Pons (tissue), 1 donor: ENCODE measurements at places on chromosomes 11 and 22.

- DNase-seq, result no peak
Observed at GRCh38 chr11:82967381-82967780, 65.8 kb downstream of the DDIAS start.

DNA sequence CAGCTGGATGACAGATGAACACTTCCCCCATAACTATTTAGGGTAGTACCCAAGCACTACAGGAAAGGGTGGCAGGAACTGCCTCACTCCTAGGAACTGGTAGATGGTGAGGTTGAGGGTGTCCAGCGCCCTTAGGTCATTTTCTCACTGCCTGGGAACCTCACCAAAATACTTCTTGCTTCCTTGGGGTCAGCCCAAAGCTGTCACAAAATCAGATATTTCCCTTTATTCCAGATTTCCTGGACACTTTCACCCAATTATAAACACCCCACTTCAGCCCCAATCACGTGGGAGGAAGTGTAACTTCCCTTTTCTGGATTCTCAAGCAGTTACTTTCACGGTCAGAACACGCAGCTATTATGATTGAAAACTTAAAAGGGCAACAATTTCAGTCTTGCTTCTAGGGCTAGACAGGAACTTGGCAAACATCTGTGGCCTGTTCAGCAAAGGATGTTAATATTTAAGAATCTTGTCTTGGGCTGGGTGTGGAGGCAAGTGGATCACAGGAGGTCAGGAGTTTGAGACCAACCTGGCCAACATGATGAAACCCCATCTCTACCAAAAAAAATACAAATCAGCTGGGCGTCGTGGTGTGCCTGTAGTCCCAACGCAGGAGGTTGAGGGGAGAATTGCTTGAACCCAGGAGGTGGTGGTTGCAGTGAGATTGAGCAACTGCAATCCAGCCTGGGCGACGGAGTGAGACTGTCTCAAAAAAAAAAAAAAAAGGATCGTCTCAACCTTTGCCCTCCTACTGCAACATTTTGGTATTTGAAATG lies 4.0 kb downstream of the FTH1 start:
- peak; percentile 80 for DNase-seq

GRCh38 chr11:11416502-11416901 lies 63.5 kb upstream of the CSNK2A3 start:
- peak; percentile 58 for DNase-seq

DNA sequence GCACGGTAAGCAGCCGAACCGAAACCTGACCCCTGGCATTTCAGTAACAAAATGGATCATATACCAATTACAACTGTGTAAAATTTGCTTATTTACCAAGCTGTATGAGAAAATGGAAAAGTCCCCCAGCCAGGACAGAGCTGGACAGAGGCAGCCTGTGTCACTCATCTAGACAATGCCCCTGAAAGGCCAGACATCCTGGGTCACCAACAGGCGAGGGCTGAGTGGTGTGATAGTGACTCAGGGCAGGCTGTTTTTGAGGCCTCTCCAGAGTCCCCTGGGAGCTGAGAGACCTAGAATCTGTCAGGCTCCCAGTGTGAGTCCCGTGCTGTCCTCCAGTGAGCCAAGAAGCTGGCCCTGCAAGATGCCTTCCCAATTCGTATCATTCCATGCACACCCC lies 680.4 kb downstream of the TBC1D22A start:
- no peak for DNase-seq

DNA sequence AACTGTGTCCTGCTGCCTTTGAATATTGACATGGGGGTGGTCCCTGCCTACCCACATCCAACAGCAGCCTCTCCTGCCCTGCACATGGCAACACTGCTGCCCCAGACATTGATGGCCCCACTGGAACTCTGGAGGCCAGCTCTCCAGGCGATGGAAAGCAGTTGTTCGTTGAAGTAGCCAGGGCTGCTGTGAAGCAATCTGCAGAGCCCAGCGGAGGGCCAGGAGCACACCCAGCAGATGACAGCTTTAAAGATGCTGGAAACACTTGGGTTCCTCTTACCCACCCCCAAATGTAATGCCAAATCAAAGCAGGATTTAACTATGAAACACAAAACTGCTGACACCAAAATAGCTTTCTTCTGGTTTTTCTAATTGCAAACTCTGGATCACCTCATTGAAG lies 165.6 kb upstream of the NAV2 start:
- no peak for DNase-seq

DNA sequence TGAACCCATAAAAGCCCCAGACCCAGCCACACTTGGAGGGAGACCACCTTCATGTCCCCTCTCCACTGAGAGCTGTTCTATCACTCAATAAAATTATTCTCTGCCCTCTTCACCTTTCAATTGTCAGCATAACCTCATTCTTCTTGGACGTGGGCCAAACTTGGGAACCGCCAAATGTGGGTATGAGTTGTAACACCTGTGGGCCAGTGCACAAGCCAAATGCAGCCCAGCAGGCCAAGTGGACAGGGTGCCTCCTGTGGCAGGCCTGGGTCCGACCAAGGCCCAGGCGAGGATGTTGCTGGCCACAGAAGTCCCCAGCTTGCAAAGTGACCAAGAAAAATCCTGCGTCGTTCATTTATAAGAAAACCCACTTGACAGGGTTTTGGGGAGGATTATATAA lies 621.2 kb downstream of the METTL15 start:
- DNase-seq, result no peak

DNA sequence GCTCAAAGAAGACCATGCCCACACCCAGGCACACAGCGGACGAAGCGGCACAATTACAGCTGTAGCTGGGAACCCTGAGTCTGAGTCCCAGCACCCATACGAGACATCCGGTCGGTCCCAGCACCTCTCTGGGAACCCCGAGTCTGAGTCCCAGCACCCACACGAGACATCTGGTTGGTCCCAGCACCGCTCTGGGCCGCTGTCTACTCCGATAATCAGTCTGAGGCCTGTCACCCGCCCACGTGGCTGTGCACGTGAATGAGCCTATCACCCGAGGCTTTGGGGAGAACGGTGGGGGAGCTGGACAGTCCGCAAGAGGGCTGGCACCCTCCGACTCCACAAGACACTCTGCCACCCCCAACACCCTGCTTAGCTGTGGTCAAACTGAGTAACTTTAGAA lies 6.2 kb downstream of the TTLL8 start:
- no peak for DNase-seq

DNA sequence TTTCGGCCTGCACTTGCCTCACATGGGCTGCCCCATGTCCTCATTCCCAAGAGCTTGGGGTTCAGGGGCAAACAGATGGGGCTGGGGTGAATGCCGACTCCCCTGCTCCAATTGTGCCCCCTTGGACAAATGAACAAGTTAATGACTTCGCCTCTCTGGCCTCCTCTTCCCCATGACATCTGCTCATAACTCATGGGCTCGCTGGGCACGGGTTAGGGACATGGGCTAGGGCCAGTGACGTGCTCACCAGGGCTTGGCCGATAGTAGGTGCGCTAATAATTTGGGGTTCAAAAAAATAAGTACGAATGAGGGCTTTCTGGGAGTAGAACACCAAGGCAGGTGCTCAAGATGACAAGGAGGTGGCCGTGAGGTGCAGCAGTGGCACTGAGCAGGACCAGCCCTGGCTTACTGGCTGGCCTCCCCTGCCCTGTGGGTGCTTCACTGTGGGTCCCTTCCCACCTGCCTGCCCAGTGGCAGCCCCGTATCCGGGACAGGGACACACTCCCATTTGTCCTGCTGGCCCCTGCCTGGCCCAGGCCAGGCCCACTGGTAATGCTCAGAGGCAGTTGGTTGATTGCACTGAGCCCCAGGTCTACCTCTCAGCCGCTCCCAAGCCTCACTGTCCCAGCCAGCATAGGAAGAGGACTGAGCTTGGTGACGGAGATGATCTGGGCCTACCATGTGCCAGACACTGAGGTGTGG lies 12.3 kb downstream of the CBX6 start:
- DNase-seq, result no peak

- DNase-seq, result no peak
Observed at GRCh38 chr11:78381865-78382264, 35.8 kb downstream of the GAB2 start.

DNA sequence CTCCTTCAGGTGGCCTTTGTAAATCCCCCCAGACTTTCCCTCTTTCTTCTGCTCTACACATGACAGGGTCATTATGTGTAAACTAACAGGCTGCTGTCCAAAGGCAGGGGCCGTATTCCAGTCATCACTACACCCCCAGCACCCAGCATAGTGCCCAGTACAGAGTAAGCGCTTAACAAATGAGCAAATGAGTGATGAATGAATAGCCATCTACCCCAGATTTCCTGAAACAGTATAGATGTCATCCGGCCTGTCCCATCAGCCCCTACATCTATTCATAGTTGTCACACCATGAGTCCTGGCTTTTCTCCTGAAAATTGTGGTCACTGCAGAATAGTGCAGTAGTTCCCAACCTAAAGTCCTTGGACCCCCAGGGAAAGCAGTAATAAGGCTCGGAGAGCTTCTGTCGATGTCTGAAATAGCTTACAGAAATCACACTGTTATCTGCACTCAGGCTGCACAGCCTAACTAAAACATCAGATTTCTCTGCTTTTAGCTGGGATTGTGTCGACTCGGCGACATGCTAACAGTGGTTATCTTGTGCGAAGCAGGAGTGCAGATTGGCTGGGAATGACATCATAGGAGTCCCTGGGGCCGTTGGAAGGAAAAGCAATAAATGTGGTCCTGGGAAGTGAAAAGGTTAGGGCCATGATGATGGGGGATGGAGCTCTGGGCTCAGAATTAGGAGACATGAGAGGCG lies 143.8 kb upstream of the NECTIN1 start:
- DNase-seq, result no peak

DNA sequence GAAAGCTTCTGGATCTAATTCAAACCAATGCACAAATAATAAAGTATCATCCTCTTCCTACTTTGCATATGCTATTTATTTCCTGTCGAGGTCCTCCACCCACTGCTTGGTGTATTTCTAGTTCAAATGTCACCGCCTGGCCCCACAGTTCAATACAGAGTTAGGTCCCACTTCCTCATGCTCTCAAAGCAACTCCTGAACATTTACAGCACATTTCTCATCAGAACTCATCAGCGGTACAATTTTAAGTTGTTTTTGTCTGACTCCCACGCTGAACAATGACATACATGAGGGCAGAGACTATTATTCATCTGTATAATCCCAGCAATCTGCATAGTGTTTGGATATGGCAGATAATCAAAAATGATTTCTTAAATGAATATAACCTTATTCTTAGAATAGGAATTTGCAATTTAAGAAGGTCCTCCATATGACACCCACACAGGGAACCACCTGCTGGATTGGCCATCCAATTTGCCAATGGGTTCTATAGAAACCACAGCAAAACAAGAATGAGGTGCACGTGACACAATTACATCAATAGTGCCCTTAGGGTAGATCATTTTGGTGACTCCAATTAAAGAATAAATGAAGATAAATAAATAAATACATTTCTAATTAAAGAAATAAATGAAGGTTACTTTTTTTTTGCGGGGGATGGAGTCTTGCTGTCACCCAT lies 54.2 kb downstream of the SLC25A17 start:
- DNase-seq, result no peak

GRCh38 chr11:110452720-110453119 lies 23.0 kb downstream of the FDX1 start:
- DNase-seq, result no peak

- DNase-seq, result peak; percentile 88
Observed at GRCh38 chr11:20367313-20367948, 3.9 kb downstream of the HTATIP2 start.

GRCh38 chr11:102467080-102467708 lies 14.6 kb upstream of the TMEM123 start:
- DNase-seq, result no peak
